ENCODE measurements at places on chromosomes 2 and 18. TPM values are rescaled to one million over a fixed set of nuclear protein-coding genes. Genes with fewer than 3 reads are reported as not detected.

Gene BOLL
- not detected for total RNA-seq

Gene ABCG8
- total RNA-seq: not detected

Gene LTBP1
- total RNA-seq: 31.8 TPM

Gene ANKRD30BL
- not detected for total RNA-seq

Gene HK2
- 22.2 TPM for total RNA-seq

Gene IHH
- 2.1 TPM for total RNA-seq

Gene RIT2
- total RNA-seq: 0.81 TPM

Gene RNU2-63P
- 19.8 TPM for total RNA-seq

Gene RGPD8
- 17.1 TPM for total RNA-seq

Gene ADAM23
- 34.2 TPM for total RNA-seq

Data from endodermal cell (in vitro differentiated cells).